ENCODE measurements at places on chromosomes 2 and 18.

DNA sequence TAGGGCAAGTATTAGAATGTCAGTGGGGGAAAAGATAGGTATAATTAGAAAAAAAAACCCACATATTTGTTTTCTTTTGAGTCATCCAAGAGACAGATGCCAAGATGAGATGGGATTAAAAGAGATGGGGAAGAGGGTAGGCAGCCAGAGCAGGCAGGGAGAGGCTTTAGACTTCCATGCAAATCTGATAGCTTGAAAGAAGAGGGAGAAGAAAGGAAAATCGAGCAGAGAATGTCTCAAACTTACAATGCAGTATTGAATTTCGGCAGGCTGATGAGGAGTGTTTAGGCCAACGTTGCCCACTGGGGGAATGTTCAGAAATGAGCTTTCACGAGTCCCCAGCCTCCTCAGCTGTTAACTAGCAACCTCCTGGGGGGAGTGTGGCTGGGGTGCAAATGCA lies 91.3 kb downstream of the SPATS2L start:
- peak; percentile 47 for DNase-seq

- DNase-seq = no peak
These were observed 29.5 kb upstream of the LAPTM4A start for GRCh38 chr2:20080839-20081415.

GRCh38 chr2:237159006-237159911 lies 73.6 kb downstream of the COPS8 start:
- no peak for DNase-seq

GRCh38 chr18:60259052-60259681 lies 113.4 kb downstream of the MC4R start:
- peak; percentile 8 for DNase-seq

DNA sequence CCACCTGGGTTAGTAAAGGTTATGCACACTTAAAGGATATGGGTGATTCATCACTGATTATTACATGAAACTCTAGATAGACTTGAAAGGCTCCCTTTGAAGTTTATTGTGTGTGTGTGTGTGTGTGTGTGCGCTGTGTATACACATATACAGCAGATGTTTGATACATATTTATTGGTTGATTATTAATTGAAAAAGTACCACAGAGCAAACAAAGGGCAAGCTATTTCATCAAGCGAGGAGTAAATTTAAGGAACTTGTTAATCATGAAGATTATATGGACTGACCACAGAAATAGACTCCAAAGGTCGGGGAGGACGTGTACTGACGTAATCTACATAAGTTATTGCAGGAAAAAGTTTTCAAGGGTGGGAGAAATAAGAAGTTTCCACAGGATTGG lies 617.4 kb upstream of the POU3F3 start:
- DNase-seq = no peak

DNA sequence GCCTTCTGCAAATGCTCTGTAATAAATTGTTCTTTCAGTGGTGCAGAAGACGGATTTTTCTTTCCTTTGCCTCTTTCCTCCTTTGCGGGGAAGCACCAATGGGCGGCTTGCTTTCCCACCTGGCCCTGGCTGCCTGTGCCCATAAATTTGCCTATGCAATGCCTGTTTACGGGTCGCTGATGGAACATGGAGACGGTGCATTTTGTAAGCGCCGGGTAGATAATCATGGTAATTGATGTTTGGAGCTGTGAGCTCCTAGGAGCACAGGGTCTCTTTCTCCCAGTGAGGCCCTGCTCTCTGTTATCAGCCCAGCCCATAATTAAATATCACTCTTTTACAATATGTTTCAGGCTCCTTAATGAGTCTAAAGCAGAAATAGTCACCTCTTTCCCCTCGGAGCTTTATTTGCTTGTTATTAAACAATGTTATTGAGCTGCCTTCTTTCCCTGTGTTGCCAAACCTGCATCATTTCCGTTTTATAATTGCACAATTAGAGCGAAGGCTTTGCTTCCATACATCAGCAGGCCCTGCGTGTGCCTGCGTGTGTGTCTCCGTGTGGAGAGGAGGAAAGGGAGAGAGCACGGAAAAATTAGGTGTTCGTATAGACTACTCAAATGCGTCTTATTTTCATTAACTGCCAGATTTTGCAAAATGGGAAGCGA lies 437.4 kb upstream of the POU3F3 start:
- DNase-seq = no peak

DNA sequence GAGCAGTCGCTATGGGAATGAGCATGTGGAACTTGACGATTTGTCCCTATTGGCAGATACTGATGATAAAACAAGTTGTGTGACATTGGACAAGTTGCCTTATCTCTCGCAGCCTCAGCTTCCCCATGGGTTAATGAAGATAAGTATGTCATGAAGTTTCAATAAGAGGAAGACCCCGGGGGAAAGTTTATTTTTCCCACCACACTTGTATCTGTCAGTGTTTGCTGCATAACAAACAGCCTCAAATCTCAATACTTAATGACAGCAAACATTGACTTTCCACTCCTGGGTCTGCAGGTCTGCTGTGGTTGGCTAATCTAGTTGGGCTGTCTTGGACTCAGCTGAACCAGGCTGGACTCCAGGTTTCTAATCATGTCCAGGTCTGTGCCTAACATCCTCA lies 45.8 kb downstream of the INPP5D start:
- no peak for DNase-seq

DNA sequence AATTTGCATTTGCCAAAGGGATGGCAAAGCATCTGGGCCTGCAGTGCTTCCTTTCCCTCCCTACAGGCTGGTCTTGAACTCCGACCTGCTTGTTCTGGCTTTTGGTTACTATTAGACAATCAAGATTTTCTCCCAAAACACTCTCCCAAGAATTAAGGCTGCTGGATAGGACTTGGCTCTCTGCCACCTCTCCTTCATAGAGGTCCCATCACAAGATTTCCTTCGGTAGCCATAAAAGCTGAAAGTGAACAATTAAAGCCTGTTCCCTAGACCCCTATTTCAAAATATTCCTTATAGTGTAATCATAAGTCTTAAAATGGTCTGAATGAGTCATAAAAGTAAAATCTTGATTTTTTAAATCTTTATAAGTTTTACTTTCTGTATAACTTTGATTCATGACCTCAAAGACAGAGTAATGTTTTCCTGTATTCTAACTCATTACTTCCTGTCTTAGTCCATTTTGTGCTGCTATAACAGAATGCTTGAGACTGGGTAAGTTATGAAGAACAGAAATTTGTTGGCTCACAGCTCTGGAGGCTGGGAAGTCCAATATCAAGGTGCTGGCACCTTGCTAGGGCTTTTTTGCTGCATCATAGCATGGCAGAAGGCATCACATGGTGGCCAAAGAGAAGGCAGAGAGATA lies 37.8 kb upstream of the TNP1 start:
- no peak for DNase-seq

GRCh38 chr2:19478409-19478808 lies 120.0 kb upstream of the OSR1 start:
- DNase-seq = peak; percentile 1

- peak; percentile 9 for DNase-seq
These were observed 75.8 kb downstream of the KIDINS220 start for GRCh38 chr2:8761529-8762164.

DNA sequence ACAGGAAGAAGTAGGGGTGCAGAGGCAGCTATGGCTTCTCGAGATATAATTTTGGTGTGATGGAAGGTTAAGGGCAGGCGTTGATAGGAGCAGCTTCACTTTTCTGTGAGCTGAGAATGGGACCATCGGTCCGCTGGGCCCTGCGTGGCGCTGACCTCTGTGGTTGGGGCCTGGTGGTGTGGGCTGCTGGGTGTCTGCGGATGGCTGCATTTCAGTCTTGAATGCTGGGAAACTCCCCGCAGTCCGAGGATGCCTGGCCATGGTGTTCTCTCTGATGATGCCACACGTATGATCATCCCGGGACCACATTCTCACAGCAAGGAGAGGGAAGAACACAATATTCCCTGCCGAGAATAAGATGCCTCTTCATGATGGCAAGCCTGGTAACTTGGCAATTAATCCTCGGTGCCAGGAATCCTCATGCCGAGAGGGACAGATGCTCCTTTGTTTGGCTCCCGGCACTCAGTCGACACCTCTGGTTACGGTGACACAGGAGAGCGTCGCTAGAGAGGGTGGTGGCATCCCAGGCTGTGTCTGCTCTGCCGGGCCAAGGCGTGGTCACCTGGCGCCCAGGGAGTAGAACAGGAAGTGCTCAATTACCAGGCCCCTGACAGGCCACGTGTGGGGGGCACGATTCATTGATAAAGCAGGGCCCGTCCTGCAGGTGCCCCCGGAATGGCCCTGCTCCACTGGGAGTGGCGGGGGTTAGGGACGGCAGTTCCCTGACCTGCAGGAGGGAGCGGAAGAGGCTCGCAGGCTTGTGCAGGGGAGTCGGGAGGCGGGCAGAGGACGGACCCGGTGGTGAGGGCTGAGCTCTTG lies 119.4 kb upstream of the CTDP1 start:
- DNase-seq = no peak

DNA sequence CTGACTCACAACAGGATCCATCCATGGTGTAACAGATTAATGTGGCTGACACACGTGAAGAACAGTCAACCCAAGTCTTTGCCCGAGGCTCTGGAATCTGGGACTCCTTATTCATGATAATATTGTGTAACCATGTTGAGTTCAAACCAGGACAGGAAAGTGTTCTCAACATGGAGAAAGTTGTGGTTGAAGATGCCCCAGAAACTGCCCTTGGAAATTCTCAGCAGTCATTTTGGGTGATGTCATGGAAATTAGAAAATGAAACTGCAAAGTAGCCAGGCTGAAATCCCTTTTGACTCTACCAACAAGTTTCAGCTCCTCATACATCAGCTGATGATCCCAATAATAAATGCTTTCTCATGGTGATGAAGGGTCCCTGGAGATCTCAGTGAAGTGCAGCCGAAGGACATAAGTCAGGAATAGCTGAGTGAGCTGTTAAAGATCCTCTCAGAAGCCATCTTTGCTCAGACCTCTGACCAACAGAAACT lies 307.7 kb downstream of the TNS1 start:
- peak; percentile 88 for DNase-seq

GRCh38 chr18:11310476-11311086 lies 161.2 kb upstream of the PIEZO2 start:
- DNase-seq = no peak

GRCh38 chr2:63841254-63842022 lies at the start of gene UGP2:
TSS of gene UGP2 (plus strand) at chr2:63841896. CDS start at chr2:63842186, 290 bp downstream.
- peak; percentile 83 for DNase-seq

All from HS-5 (cell line).